ENCODE measurements at places on chromosomes 13 and 19.

GRCh38 chr13:23750383-23751121 lies 138.6 kb downstream of the MIPEP start:
- DNase-seq = no peak

DNA sequence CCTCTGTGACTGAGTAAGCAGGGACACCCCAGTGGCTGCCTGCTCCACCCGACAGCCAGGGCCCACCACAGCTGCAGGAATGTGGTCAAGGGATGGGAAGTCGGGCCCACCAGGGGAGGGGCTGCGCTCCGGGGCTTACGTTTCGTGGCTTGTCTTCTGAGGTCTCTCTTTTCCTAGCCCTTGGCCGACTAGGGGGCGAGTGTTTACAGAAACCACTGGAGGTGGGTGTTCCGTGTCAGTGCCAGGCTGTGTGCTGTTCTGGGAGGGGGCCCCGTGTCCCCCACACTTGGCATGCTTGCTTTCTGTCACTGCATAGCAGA lies 4.5 kb downstream of the ADAT3 start:
- no peak for DNase-seq

GRCh38 chr19:31938675-31939074 lies 406.7 kb upstream of the ZNF507 start:
- DNase-seq = no peak

DNA sequence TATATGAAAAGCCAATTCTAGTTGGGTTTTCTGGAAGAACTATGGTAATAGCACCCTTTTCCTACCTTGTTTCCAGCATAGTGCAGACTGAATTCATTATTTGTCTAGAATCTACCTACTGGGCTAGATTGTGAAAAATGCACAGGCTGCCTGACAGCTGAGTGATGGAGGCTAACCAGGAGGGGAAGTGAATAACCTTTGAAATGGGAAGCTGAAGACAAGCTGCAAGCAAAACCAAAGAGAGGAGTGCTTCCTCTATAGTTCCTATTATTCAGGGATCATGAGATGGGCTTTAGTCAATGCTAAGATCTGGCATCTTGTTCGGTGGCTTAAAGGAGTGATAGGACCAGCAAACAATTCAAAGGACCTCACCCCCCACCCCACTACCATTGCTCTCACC lies 26.9 kb downstream of the MZT1 start:
- no peak for DNase-seq

DNA sequence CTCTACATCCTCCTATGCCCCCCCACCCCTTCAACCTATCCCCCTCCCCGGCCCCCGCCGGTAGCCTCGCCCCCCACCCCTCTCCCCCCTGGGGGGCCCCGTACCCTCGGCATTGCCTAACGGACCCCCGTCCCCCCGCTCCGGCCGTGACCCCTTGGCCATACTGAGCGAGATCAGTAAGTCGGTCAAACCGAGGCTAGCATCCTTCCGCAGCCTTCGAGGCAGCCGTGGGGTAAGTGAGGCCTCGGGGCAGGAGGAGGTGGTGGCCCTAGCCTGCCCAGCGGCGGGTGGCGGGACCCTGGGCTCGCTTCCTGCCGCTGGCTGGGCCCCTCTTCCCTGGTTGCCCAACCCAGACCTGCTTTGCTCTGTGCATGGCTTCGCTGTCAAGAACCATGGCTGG lies 6.5 kb downstream of the TRIP10 start:
- no peak for DNase-seq

DNA sequence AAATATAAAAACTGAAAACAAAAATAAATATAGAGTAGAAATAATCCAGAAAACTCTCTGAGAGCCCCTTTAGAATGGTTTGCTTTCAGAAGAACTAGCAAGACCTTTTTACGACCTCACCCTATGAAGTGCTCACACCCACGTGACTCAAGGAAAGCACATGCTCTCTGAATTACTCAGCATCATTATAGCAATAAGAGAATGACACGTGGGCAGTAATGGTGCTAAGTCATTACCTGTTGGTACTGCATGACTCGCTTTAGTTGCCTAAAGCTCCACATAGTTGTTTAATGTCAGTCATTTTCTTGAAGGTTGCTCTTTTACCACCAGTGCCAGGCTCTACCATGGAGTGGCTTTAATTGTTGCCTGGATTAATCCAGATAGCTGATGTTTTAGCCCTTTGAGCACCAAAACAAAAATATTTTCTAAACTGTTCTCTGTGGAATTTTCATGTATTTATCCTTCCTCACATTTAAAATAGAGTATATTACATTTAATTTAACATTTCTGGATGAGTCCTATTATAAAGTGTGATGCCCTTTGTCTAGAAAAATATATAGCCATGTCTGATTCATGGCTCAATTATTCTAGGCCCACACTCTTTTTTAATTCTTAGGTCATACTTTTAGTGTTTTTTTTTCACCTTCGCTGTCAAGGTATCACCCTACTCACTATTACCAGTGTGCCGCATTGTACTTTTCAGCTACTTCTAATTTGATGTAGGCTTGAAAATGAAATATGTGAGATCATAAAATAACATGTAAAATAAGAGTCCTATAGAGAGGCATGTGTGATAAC lies 56.8 kb downstream of the THSD1 start:
- DNase-seq = no peak

DNA sequence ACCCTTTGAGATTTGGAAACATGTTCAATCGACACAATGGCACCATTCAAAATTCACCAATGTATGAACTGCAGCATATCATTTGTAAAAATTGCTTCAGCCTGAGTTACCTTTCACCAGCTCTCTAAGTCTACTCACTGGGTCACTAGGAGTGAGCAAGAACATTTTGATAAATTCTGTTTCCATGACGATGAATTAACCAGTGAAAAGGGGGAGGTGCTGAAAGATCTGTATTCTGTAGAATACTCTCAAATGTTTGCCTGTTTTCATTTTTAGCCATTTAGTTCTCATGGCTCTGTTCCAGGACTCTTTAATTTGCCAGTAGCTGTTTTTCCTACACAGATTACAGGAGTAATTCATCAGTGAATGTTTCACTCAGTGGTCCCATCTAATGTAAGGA lies 883.4 kb downstream of the DIAPH3 start:
- DNase-seq = no peak

- no peak for DNase-seq
Observed at GRCh38 chr13:37127691-37128241, 22.3 kb upstream of the CSNK1A1L start.

DNA sequence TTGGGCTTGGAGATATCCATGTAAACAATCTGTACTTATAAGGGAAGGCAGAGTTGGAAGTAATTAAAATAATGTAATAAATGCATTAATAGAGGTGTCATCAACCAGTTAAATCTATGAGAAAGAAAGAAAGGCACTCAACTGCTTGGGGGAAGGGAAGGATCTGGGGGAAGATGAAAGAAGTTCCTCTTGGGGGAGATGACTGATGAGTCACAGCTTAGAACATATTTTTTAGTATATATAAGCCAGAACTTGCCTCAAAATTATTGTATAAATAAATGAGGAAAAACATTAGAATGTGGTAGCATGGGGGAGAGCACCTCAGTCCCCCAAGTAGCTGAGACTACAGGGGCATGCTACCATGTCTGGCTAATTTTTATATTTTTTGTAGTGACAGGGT lies 205.8 kb downstream of the GGACT start:
- DNase-seq = no peak

- peak; percentile 16 for DNase-seq
Observed at GRCh38 chr13:94548821-94549231, 47.1 kb downstream of the TGDS start.

DNA sequence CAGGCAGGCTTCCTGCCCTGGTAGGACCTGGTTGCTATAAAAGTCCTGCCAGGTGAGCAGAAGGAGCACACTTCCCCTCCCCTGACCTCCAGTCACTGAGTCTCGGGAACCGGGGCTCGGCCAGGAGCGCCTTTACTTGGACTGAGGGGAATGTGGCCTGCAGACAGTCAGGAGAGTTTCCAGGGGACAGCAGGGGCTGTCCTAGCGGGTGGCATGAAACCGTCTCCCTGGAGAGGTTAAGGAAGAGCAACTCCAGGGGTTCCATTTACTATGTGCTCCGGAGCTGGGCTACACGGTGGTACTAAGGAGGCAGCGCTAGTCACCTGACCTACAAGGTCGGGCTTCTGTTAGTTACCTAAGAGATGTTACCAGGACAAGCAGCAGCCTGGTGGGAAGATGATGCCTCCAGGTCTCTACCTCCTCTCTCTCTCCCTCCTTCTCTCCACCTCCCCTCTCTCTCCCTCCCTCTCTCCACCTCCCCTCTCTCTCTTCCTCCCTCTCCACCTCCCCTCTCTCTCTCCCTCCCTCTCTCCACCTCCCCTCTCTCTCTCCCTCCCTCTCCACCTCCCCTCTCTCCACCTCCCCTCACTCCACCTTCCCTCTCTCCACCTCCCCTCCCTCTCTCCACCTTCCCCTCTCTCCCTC lies 4.1 kb upstream of the CNOT3 start:
- DNase-seq = no peak

DNA sequence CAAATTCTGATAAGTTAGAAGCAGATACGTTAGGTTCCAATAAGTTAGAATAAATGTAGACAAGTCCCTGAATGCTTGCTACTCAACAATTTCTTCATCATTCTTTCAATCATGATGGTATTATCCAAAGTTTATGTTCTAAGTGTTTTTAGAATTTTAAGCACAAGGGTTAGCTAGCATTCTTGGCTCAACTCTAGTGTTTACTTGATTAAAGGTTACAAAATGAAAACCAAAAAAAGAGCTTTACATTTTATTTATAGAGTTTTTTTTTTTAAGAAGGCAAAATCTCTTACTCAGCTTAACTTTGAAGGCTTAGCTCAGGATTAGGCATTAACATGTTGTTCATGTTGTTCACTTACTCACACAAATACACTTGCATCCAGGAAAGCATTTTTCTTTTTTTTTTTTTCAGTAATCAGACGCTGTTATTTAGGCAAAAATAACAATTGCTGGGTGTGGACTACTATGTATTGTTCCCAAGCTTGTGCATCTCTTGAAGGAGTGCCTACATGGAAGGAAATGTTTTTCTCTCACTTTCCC lies 420.6 kb downstream of the DCT start:
- no peak for DNase-seq

DNA sequence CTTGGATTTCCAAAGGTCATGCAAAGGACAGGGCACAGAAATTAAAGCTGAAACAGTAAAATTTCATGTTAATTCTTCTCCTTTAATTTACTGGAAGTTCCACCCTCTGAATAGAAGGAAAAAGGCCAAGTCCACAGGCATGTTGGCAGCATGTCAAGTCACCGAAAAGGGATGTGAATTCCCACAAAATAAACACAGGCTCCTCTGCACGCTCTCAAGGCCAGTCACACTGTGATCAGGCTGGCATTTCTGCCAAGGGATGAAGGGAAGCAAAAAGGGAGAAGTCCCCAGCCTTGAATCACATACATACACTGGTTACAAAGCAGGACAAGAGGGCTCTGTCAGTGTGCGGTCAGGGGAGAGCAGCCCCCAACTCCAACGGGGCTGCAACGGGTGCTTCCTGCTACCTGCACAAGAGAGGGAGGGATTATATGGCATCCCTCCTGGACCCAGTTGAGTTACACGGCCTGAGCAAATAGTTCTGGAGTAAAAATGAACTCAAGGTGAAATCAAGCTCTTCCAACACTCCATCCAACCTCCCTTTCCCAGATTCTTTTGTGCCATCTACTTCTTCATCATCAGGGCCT lies 6.9 kb downstream of the DCLK1 start:
- no peak for DNase-seq

DNA sequence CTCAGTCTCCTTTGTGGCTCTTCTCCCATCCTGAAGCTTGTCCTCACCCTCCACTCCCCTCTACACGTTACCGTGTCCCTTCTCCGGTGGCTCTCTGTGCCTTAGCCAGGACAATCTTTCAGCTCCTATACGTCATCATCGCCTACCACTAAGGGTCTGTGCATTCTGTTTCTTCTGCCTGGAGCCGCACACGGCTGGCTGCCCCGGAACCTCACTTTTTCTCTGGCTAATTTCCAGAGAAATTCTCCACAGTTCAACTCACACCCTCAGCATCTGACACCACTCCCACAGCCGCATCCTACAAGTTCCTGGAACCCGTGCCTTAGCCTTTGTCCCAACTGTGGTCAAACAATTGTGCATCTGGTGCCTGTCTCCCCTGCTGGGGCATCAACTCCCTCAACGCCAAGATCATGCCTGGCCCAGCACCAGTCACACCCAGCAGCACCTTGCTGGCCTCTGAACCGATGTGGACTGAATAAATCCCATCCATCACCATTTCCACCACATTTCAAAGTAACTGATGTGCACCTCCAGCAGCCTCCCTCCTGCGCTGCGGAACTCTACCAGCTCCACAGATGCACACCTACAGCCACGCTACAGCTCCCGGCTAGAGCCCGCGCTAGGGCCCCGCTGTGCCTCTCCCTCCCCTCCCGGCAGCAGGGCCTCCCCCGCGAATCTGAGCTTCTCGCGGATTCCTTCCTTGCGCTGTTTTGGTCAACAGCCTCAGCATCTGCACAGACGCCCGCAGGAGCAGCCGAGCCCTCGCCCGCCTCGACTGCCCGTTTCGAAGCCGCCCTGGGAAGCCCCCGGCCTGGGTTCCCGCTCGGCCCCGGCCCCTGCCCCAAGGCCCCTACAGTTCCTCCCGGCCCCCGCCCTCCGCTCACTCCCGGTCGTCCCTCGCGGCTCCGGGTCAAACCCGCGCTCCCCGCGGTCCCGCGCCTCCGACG lies 689 bp downstream of the DCUN1D2 start:
- DNase-seq = peak; percentile 3

DNA sequence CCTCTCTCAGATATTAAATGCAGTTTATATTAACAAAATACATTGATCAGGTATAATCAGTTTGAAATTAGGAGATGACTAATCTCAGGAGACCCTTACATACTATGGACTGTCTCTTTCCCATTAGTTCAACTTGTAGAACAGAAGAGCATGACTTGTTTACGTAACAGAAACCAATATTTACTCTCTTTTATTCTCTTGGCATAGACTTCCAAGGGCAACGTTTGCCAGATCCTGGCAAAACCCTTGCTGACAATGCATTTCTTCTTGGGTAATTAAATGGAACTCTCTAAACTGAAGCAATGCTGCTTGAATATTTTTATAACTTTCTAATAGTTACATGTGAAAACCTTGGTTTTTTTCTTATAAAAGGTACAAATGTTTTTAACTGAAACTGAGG lies 68.3 kb upstream of the MYO16 start:
- no peak for DNase-seq

DNA sequence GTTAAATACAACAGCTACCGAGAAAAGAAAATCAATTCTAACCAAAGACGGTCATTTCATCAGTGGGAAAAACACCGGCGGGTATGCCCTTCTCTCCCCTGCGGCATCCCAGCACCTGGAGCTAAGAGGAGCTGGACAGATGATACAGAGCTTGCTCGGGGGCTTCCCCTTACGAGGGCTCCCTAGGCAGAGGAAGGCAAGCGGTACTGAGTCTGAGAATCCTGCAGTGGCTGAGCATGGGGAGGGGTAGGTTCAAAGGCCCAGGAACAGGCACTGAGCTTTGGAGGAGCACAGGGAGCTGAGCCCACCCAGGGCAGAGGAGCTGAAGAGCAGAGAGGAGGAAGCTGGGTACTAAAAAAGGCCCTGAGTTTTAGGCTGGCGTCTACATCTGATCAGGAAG lies 12.7 kb downstream of the STK24 start:
- DNase-seq = no peak

- no peak for DNase-seq
Observed at GRCh38 chr13:40132249-40132648, 476.8 kb downstream of the COG6 start.

GRCh38 chr13:21124852-21125251 lies 51.5 kb downstream of the SKA3 start:
- DNase-seq = no peak

GRCh38 chr13:95260031-95260525 lies 41.2 kb downstream of the ABCC4 start:
- no peak for DNase-seq

GRCh38 chr13:25067064-25067463 lies 28.9 kb upstream of the PABPC3 start:
- no peak for DNase-seq

- DNase-seq = no peak
Observed at GRCh38 chr19:870963-871401, 11.5 kb downstream of the CFD start.
